C1 segment of cervical spinal cord (tissue), 14 donors: ENCODE measurements at places on chromosomes 5 and 9.

DNA sequence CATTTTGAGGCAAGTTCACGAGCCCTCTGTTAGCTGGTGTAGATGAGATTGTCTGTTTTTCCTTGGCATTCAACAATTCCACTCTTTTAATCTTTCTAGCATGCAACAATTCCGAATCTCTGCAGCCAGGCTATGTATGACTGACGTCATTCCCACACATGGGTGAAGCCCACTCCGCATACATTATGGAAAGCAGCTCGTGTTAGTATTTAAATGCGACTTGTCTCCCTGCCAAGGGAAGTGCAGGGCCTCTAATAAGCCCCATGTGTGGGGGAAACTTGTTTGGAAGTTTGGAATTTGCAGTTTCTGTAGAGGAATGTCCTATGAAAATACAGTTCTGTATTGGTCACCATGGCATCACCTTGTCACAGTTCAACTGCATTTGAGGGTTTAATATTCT, 146.0 kb upstream of the FBXL7 start:
- no peak for DNase-seq

- no peak for DNase-seq
These were observed 1102.2 kb upstream of the COX7C start for GRCh38 chr5:85515588-85515987.

GRCh38 chr5:168842571-168843205, 263.5 kb upstream of the PANK3 start:
- DNase-seq, result no peak

DNA sequence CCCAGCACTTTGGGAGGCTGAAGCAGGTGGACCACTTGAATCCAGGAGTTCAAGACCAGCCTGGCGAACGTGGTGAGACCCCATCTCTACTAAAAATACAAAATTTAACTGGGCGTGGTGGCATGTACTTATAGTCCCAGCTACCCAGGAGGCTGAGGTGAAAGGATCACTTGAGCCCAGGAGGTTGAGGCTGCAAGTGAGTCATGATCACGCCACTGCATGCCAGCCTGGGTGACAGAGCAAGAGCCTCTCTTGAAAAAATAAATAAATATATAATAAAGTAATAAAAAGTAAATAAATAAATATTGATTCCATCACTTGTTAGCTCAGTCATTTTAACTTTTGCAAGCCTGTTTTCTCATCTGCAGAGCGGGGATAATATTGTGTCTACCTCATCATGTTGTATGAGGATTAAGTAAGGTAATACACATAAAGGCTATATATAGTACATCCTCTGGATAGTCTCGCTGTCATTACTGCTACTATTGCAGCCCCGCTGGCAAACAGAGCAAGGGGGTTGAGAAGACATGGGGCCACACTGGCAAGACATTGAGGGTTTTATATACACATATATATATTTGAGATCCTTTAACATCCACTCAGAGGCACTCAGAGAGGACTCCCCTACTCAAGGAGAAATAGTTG, 210.9 kb downstream of the C9orf152 start:
- DNase-seq, result no peak

GRCh38 chr9:21070171-21070571, 7.6 kb downstream of the IFNB1 start:
- no peak for DNase-seq

- no peak for DNase-seq
These were observed 17.9 kb upstream of the POC5 start for GRCh38 chr5:75734913-75735789.

DNA sequence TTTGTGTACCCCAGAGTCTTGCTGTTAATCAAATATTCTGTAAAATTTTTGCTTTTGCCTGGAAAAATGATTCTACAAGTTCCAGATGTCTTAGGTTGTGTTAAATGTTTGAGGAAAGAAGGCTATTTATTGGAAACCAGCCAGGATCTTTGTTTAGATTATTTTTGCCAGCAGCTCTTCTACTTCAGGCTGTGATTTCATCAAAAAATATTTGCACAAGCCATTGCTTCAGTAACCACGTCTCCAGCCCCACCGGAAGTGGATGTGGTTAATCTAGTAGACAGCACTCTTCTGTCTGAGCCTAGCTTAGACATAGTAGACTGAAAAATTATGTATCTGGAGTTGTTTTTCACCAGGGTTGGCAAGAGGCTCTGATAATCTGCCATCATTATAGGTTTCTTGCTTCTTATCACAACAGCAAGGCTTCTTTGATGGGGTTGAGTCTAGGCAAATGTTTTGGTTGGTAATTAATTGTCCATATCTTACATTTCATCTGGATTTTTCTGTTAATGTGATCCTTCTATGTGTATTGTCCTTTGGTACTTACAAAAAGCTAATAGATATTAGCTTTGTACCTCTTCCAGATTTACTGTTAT, 17.1 kb downstream of the KCTD16 start:
- no peak for DNase-seq

DNA sequence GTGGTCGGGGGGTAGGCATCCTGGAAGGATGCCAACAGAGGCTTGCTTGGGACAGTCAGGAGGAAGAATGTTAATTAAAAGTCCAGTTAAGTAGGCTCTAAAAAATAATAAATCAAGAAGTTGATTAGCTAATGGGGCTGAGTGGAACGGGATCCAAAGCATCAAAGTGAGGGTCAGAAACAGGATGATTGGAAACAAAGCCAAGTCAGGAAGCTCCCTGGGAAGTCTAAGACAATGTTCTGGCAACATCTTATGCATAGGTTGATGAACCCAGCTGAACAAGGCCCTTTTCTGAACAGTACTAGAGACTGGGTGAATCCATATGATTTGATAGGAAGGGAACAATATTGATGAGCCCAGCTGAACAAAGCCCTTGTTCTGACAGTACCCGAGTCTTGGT, 50.2 kb upstream of the STARD4 start:
- no peak for DNase-seq

GRCh38 chr5:83482961-83483360, 11.4 kb downstream of the VCAN start:
- no peak for DNase-seq

DNA sequence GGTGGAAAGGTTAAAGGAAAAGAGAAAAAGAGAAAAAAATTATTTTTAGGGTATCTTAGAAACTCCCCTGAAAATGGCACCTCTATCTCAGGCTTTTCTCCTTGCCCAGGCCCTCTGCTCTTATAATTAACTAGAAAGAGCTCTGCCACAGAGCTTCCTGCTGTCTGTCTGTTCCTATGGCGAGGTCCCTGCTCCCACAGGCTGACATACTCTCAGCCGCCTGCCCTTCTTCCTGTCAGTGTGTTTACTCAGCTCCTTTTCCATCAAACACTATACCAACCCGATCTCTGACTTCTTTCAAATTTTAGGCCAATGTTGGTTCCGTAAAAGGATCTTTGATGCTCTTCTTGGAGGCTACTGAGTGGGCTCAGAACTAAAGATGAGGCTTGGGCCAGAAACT, 482.6 kb downstream of the DMAC1 start:
- no peak for DNase-seq

DNA sequence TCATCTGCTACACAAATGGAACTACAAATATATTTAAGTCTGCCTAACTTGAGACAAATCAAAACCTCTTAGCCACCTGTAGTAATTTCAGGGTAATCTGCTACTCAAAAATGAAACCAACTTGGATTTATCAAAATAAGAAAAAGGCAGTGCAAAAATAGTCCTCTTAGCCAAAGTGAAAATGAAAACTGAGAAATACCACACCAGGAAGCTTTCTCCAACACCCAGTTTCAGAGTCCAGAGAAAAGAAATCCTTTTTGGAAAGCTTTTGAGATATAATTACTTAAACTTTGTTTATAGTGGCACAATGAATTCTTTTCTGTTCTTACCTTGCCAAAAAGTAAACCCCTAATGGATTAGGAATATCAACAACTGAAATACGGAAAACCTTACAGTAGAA, 990.4 kb downstream of the EFNA5 start:
- DNase-seq, result no peak

- DNase-seq, result no peak
These were observed 86.6 kb downstream of the VAV2 start for GRCh38 chr9:133905493-133905892.

DNA sequence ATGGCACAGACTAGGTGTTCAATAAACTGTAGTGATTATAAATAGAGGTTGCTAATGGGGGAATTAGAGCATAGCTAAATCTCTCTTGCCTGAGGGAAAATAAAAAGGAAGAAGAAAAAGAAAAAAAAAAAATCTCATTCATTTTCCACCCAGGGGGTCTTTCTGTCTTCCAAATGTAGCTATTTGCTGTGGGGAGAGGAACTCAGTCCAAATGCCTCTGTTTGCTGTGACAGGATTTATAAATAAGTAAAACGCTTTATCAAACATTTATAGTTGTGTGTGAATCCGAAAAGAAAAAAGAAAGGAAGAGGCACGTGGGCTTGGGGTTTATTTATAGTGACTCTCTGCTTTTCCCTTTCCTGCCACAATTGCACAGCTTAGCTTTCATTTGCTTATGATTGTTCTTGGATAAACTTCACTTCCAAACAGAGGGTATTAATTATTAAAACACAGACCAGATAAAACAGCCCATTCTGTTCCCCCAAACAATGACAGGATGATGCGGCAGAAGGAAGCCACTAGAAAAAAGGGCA, 245.7 kb downstream of the ASTN2 start:
- DNase-seq, result peak; percentile 23

- DNase-seq, result peak; percentile 73
These were observed at the start of gene PNPLA7 for GRCh38 chr9:137550231-137550621. PNPLA7 (minus strand) TSS chr9:137550402; CDS start chr9:137550197, 205 bp downstream.

- DNase-seq, result no peak
These were observed 75.7 kb downstream of the TMC1 start for GRCh38 chr9:72597181-72597517.

- no peak for DNase-seq
These were observed 54.6 kb upstream of the RXRA start for GRCh38 chr9:134271338-134272301.

DNA sequence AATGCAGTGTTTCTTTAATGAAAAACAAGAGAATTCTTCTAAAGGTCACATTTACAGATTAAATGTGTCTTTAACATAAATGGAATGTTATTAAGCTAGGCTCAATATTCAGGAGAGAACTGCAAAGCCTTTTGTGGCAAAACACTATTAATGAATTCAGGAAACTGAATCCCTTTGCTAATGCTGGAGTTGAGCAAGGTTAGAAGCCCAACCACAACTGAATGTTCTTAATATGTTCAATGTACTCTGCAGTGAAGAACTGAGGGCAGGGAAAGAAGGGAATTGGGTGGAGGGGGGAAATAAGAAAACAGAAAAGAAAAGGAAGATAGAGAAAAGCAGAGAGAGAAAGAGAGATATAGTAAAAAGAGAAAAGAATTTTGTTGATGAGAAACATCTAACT, 276.7 kb upstream of the TMEM161B start:
- no peak for DNase-seq

GRCh38 chr5:14296533-14297331, 153.6 kb downstream of the TRIO start:
- no peak for DNase-seq

DNA sequence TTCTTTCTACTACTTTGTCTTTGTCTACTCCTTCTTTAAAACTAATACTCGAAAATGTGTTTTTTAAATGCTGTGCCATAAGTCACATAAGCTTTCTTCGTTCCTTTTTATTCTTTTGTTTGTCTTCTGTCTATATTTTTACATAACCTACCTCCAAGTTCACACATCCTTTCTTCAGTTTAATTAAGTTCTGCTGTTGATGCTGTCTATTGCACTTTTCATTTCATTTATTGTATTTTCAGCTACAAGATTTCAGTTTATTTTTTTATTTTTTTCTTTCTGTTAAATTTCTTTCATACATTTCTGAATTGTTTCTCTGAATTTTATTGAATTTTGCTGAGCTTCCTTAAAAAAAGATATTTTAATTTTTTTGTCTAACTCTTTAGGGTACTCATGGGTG, 878.2 kb downstream of the MAT2B start:
- DNase-seq, result no peak

- DNase-seq, result no peak
These were observed 16.1 kb upstream of the PRLR start for GRCh38 chr5:35246411-35246810.

DNA sequence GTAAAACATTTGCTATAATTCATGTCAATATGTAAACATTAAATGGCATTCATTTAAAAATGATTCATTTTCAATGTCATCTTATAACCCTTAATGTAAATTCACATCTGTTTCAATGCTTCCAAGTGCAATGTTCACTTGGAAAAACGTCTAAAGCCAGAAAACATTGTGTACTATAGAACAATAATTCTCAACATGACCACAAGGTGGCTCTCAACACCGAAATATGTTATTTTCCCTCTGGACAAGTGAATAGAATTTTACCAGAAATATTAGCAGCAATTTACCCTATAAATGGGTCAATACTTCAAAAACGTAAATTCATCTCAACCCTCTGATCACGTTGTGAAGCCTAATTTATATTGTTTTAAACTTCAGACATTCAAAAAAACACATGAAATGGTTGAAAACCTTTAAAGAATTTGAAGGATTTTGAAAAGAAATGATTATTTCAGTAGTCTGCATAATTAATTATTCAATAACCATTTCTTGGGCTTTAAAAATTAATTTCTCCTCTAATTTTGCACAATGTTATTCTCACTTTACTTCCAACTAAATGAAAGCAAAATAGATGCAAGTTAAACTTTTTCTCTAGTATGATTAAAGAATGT, 11.0 kb downstream of the CDH10 start:
- no peak for DNase-seq

GRCh38 chr9:80163889-80164288, 592.1 kb downstream of the TLE4 start:
- DNase-seq, result no peak

DNA sequence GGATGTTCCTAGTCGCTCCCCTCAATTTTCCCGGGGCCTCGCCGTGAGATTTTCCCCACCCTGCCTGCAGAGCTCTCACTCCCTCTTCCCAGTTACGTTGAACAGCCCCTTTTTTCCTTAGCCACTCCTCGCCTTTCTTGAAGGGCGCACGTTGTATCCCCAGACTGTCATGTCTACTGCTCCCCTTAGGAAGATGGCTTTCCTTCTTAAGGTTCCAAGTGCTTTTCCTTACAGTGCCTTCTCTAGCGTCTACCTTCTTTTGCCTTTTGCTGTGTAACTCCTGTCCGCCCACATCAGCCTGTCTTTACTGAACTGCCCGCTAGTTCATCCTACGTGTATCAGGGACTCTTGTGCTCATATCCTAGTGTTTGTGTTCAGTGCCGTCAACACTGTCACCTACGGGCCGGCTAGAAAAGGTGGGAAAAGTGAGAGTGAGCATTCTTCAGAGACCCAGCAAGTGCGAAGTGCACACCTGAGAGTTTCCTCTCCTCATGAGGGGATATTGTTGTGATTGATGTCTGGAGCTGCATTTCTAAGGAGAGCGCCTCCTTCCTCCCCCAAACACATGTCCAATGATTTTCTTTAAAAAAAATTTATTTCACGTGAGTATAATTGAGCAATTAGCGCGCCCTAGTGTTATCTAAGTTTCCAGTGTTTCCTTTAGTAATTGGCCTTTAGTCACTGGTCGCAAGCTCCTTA, 764 bp downstream of the CAMLG start:
- DNase-seq, result peak; percentile 33
